Kidney capillary endothelial cell (primary cell): ENCODE measurements at places on chromosomes 2 and 18.

GRCh38 chr2:239399921-239400595 is 762 bp downstream of the HDAC4 start:
- DNase-seq = no peak

DNA sequence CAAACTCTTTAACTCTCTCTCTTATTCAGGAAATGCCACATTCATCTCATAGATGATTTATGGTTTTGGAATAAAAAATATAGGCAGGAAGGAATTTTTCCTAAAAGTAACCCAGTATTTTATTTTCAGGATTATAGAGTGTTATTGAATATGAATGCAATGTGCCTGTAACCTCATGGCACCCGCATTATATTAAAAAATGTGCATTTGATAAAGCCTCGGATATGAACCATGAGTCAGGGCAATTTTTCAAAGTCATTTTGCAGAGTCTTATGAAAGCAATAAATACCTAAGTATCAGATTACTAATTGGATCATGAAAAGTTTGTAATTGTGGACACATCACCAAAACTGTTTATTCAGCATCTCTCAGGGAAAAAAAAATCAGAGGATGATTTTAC is 573.8 kb downstream of the TSN start:
- DNase-seq = no peak

GRCh38 chr2:43238176-43238575 is 11.8 kb upstream of the ZFP36L2 start:
- no peak for DNase-seq

DNA sequence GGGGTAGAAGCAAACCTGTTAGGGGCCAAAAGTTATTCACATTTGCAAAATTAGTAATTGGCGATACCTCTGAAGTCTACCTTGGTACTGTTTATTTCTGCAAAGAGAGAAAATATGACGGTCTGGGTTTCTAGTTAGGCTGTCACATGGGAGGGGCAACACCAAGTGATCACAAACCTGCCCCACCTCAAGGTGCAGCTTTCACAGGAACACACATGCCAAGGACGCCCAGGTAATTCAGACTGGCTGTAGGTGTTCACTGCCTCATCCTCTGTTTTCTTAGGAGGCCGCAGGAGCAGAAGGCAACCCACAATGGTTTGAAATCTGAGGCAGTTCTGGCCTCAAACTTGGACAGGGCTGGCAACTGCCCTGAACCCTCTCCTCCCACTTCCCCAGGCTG is 56.2 kb downstream of the STPG4 start:
- DNase-seq = no peak

- DNase-seq = no peak
These were observed 252.7 kb downstream of the ZEB2 start for GRCh38 chr2:144267239-144267638.

GRCh38 chr2:120785228-120785966 is 49.7 kb downstream of the GLI2 start:
- DNase-seq = no peak

- DNase-seq = no peak
These were observed 342.1 kb downstream of the DYSF start for GRCh38 chr2:71795486-71795885.

GRCh38 chr18:13578400-13578799 is 148.0 kb downstream of the FAM210A start:
- no peak for DNase-seq

DNA sequence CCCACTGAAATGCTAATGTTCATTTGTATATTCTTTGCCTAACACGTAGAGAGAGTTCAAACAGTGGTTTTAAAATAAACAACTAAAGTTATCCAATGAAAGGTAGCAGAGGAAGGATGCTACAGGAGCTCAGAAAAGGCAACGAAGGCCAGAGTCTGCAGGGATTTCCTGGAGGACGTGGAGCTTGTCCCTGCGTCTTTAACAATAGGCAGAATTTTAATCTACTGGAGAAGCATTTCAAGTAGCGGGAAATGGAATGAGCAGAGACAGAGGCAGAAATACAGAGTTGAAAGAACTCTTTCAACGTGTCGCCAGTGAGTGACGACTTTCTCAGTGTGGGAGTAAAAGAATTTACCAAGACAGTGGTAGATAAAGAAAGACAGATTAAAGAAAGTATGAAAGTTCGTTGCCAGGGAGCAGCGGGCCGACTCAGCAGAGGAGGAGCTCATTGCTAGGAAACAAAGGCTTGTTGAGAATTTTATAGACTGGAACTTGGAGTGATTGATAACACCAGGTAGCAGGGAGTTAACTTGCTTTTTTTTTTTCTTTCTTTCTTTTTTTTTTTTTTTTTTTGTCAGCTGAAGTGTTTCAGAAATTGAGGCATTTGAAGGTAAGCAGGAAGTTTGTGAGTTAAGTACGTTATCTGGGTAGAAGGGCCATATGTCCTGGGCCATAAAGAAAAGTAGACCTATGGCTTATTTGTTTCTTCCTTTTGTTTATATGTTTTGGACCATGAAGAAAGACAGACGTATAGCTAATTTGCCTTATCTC is 625 bp upstream of the NBAS start:
- DNase-seq = peak; percentile 42

GRCh38 chr2:46351098-46351749 is 54.0 kb downstream of the EPAS1 start:
- DNase-seq = no peak

DNA sequence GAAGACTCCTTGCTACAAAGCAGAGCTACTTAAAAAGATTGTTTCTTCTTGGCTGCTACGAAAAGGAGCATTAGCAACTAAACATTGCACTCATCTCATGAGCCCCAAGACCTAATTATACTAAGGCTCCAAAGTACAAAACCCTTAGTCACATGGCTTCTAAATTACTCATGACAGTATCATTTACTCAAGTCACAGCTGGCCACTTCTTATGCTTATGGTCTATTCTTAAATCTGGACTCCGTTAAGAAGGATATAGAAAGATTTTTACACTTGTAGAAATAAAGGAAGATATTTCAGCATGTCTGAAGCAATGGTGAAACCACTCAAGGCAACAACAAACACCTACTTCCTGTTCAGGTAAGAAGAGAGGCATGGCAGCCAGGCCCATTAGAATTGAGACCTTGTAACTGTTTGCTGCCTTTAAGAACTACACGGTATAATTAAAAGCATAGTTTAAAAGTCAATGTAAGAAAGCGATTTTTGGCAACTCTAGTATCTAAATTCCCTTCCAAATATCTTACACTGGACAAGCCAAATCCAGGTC is 12.7 kb downstream of the ANKRD44 start:
- DNase-seq = no peak
